GF-D8 (cell line): ENCODE measurements at places on chromosomes 2 and 18.
A peak's percentile ranks its signal among the peaks of the same experiment; 100 is the strongest.

DNA sequence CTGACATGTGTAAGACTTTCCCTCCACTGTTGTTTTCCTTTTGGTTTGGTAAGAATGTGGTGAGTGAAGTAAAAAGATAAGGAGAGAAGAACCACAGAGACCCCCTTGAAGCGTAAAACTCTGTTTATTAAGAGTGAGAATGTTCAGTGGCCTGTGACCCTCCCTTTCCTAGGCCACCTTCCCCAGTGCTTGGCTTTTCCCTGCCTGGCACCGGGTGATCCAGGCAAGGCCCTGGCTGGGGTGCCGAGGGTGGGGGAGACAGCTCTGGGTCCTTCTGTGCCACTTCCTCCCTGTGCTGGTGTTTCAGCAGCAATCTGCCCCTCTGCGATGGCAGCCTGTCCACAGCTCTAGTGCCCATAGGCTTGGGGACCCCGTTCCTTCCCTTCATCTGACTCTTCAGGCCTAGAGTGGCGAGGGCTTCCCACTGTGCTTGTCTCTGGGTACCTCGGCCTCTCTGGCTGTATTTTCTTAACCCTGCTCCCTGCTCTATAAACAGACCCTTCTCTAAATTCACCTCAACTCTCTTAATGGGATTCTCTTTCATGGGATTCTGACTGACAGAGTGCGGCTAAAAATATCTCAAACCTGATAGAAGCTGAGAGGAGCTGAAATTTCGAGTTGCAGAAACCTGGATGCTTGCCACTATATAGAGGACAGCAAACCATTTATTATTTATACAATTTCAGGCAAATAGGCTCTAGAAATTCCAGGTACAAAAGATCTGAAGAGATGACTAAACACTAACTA lies 461.0 kb downstream of the DLGAP1 start:
- no peak for DNase-seq

GRCh38 chr2:1283020-1283801 lies 130.1 kb upstream of the TPO start:
- no peak for DNase-seq

DNA sequence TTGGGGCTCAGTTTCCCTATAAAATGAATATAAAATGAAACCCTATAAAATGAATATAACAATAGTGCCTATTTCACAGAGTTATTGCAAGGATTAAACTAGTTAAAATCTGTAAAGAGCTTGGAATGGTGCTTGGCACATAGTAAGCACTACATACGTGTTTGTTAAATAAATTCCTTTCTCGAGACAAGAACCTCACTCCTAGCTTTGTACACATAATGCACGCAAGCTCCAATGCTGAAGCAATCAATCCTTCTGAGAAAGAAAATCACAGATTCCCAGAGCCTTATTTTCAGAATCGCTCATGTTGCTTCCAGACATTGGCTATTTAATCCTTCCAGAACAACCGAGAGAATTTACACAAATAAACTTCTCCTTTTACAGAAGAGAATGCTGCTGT lies 440.9 kb downstream of the IRS1 start:
- DNase-seq, result no peak

DNA sequence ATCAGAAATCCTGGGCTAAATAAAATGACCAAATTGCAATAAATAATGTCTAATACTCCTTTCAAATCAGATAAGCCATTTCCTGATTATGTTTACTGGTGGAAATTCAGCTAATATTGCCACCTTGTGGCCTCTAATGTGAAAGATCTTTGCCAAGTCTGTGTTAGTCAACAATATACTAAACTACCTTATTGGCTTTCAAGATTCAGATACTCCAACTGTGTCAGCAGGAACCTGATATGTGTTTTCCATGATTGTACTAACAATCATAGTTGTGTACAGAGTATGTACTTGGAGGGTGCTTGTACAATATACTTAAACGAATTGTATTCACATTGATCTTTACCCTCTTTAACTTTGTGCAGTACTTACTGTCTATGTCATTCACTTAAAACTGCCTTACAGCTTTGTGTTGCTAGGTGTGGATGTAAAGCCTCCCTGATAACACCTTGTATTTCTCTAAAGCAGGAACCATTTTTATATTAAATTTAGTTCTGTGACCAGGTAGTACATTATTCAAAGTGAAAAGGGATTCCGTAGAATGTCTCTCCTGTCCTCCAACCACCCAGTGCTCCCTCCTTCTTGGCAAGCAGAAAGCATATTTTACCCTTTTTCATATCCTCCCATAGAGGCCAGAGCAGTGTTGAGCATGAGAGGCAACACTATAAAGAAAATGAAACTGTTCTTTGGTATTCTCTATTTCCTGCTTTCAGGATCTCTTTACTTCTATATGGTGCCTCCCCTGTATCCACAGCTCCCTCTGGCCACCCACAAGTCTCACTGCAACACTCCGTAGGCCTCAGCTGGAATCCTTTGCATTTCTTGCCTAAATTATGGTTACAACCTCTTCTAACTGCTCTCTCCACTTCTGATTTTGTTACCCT lies 75.2 kb upstream of the C2orf15 start:
- DNase-seq, result peak; percentile 56

- DNase-seq, result no peak
These were observed 118.9 kb upstream of the TCF4 start for GRCh38 chr18:55706898-55707297.

GRCh38 chr2:191991442-191991841 lies 144.6 kb upstream of the CAVIN2 start:
- no peak for DNase-seq

DNA sequence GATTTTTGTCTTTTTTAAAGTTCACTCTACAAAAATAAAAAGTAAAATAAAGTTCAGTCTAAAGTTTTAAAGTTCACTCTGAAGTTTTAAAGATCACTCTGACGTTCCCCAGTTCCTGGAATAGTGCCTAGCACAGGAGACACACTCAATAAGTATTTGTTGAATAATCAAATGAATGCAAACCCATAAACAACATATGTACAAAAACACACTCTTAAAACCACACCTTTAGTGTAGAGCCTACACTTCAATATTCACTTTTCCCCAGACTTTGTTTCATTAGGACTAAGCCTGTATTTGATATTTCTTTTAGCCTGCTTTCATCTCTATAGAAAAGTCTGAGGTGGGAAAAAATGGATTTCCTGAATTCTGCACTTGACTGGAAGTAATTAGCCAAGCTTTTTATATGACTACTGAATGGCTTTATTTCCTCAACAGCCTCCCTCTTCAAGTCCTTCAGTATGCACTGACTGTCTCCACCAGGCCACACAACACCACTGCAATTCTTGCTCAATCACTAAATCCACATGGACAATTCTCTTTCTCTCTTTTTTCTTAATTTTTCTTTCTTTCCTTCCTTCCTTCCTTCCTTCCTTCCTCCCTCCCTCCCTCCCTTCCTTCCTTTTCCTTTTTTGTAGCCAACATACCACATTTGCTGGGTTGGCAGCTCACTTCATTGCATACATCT lies 104.6 kb downstream of the SS18 start:
- no peak for DNase-seq

GRCh38 chr2:237290261-237290660 lies 123.7 kb downstream of the COL6A3 start:
- no peak for DNase-seq

- DNase-seq, result no peak
These were observed 34.0 kb downstream of the CCNT2 start for GRCh38 chr2:134952608-134953007.

GRCh38 chr2:98487806-98488189 lies 43.1 kb downstream of the INPP4A start:
- DNase-seq, result peak; percentile 15

DNA sequence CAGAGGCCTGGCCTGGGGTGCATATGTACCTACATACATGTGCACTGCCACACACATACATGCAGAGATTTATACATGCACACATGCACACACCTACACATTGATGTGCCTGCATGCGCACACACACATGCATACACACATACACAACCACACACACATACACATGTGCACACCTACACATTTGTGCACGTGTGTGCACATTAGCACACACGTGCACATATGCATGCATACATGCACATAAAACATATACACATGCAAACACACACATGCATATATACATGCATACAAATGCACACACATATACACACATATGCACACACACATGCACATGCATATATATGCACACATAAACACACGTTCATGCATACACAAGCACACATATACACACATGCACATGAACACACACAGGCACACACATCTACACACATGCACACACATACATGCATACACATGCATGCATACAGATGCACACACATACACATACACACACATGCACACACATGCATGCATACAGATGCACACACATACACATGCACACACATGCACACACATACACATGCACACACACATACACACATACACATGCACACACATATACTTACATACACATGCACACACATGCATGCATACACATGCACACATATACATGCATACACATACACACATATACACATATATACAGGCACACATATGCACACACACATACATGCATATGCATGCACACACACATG lies 23.6 kb upstream of the OTOS start:
- DNase-seq, result no peak

DNA sequence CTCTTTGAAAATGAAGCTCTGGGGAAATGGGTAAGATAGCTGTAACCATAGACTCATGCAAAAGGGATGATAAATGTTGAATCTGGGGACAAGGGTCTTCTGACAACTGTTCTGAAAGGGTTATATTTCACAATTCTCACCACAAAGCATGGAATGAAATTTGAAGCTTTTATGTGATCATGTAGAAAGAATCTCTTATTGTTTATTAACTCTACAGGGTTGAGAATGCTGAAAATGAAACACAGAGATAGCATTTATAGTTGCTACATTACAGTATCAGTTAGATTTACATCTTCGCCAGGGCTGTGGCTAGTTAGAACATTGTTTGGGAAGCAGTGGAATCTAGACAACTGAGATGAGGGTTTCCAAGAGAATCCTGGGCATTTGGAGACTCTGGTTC lies 97.4 kb upstream of the LHCGR start:
- no peak for DNase-seq

DNA sequence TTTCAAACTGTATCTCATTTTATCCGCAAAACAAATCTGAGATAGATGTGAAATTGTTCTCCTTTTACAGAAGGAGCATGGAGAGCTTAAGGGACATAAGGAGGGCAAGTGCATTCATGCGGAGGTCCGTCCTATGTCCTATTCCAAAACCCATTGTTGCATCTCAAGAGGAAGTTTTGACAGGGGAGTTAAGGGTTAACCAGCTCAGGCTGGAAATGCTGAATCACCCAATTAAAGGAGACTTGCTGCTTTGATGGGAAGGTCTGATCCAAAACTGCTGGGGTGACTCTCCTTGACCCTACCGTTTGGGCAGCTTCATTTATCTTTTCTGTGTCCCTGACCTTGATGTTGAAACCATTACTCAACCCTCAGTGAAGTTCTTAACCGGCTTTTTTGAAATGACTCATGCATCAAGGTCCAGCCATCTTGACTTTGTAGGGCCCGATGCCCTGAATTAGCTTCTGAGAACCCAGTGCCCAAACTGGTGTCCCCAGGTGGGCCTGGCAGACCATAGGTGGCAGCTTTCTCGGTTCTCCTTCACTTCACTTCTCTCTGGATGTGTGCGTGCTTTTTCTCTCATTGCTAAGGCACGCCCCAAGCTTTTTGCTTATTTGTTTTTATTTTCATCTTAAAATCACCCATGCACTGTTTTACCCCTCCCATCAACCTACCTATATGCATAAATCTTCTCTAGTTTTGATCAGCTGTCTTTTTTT lies 15.9 kb upstream of the TXNDC2 start:
- DNase-seq, result peak; percentile 98

- DNase-seq, result peak; percentile 93
These were observed at the start of gene CFLAR for GRCh38 chr2:201116115-201116958. Gene CFLAR, plus strand, starts transcription at chr2:201116164. Its CDS starts 13,702 bp downstream, at chr2:201129866.

- no peak for DNase-seq
These were observed 161.6 kb downstream of the CSRNP3 start for GRCh38 chr2:165631089-165631488.

GRCh38 chr2:113762377-113763118 lies 6.1 kb upstream of the SLC35F5 start:
- no peak for DNase-seq

- no peak for DNase-seq
These were observed 34.2 kb downstream of the KLF7 start for GRCh38 chr2:207131594-207131993.

DNA sequence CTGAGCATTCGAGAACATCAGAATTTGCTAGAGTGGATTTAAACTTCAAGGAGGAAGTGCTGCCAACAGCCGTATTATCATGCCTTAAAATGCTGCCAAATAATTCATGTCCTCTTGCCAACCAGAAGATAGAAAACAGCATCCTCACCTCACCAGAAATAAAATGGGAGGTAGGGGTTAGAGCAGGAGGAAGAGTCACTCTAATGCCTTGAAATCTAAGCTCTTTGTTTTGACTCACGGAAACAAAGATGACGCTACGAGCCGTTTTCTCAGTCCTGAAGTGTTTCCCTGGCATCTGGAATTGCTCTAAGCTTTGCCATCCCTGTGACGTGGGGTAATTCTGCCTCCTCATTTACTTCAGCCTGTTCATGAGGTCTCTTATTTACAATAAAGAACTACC lies 97.1 kb downstream of the PRPF40A start:
- DNase-seq, result no peak
